ENCODE measurements at places on chromosomes 5 and 9. TPM values are rescaled to one million over a fixed set of nuclear protein-coding genes. Genes with fewer than 3 reads are reported as not detected.

The LRRC70 gene
- 0.12 TPM for total RNA-seq

The TPRN gene
- total RNA-seq: 10.8 TPM

The TRPM6 gene
- 1.9 TPM for total RNA-seq

The EIF4E1B gene
- not detected for total RNA-seq

The KCTD16 gene
- total RNA-seq: 0.07 TPM

The PCDHA1 gene
- total RNA-seq: 0.14 TPM

The MYOZ3 gene
- total RNA-seq: not detected

The WDR70 gene
- 13.7 TPM for total RNA-seq

The CCNJL gene
- 10.0 TPM for total RNA-seq

The KLF9 gene
- total RNA-seq: 4.2 TPM

The FGF1 gene
- 0.25 TPM for total RNA-seq

The FOXD4L4 gene
- not detected for total RNA-seq

The OLFML2A gene
- total RNA-seq: 28.2 TPM

The ABCA1 gene
- 3.4 TPM for total RNA-seq

The NAIP gene
- 0.39 TPM for total RNA-seq

The SHB gene
- total RNA-seq: 30.7 TPM

The LOX gene
- total RNA-seq: 2.0 TPM

The DIPK1B gene
- total RNA-seq: 8.7 TPM

The NSUN2 gene
- 92.7 TPM for total RNA-seq

The ZDHHC11B gene
- 1.5 TPM for total RNA-seq

The SUSD3 gene
- 0.65 TPM for total RNA-seq

The NEURL1B gene
- total RNA-seq: 5.2 TPM

The COL5A1 gene
- 41.9 TPM for total RNA-seq

The PCDHGC5 gene
- total RNA-seq: not detected

The SPATA31A1 gene
- not detected for total RNA-seq

The LCP2 gene
- not detected for total RNA-seq

The ZNF454 gene
- total RNA-seq: not detected

The TTF1 gene
- 17.0 TPM for total RNA-seq

The RMRP gene
- 8.1 TPM for total RNA-seq

The PRUNE2 gene
- not detected for total RNA-seq

The HRH2 gene
- 0.51 TPM for total RNA-seq

Data from A549 treated with Mapracorat at 1 μM for 4 hours (cell line).